HFF-Myc (cell line): ENCODE measurements at places on chromosomes 6 and 20.

DNA sequence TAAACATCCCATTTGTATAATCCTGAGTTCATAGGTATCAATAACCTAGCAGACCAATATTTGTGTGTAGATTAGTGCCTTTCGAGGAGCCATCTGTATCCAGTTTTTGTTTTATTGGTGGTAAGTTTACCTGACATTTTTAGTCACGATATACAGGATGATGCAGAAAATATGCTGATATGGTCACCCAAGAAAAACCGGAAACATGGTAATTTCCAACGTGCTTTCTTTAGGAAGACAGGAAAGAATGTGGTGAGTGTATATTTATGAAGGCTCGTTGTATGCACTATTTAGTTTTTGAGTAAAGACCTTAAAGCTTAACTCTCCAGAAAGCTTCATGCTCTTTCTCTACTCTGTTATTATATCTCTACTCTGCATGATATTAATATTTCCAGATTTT lies 180.2 kb upstream of the PHACTR1 start:
- no peak for DNase-seq

DNA sequence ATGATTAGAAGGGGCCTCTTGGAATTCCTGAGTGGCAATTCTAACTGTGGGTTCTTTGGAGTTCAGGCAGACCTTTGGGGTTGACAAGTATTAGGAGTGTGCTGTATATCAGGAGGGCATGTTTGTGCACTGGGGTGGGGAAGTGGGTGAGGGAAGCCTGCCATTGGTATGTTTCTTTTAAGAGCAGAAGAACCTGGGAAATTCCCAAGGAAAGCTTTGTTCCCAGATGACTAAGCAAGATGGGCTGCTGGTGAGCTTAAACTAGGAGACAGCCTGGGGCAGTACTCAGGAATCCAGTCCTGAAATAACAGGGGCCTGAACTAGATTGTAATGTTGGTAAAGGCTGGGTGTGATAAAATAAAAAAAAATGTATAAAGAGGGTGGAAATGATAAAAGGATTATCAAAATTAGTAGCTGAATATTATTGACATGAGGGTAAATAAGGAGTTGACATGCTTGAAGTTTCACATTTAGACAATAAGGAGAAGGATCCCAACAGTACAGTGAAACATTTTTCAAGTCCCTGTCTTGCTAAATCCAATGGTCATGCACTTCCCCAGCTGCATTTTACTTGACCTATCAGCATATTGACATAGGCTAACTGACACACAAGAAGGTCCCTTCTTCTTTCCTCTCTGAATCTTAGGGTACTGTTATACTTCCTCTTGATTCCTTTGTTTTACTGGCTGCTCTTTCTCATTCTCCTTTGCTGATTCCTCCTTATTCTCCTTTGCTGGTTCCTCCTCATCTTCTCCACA lies 18.4 kb upstream of the IFNGR1 start:
- no peak for DNase-seq

- DNase-seq, result no peak
These were observed 62.4 kb downstream of the LIN28B start for GRCh38 chr6:105019285-105019684.

DNA sequence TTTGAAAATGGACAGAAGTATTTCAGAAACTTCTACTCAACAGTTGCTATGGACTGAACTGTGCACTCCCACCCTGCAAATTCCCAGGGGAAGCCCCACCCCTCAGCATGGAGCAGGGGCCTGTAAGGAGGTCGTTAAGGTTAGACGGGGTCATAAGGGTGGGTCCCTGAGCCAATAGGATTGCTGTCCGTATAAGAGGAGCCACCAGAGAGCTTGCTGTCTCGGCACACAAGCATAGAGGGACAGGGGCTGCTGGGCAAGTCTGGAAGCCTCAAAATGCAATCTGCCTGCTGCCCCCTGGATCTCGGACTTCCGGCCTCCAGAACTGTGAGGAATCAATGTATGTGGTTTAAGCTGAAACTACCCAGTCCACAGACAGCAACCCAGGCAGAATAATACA lies 37.4 kb upstream of the AFDN start:
- no peak for DNase-seq

- no peak for DNase-seq
These were observed 105.9 kb downstream of the TRERF1 start for GRCh38 chr6:42345696-42346416.

DNA sequence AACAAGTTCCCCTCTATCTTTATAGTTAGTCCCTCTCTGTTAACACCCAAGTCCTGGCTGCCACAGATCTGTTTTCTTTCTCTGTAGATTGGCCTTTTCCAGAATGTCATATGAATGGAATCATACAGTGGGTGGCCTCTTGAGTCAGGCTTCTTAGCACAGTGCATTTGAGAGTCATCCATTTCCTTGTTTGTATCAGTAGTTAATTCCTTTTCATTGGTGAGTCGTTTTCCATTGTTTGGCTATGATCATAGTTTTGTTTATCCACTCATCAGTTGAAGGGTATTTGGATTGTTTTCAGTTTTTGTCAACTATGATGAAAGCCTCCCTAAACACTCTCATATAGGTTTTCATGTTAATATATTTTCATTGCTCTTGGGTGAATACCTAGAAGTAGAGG lies 248.3 kb downstream of the ARID1B start:
- no peak for DNase-seq

- DNase-seq, result no peak
These were observed 149.0 kb upstream of the EYA4 start for GRCh38 chr6:133092199-133092598.

- no peak for DNase-seq
These were observed 290.1 kb downstream of the BMP2 start for GRCh38 chr20:7057611-7058010.

DNA sequence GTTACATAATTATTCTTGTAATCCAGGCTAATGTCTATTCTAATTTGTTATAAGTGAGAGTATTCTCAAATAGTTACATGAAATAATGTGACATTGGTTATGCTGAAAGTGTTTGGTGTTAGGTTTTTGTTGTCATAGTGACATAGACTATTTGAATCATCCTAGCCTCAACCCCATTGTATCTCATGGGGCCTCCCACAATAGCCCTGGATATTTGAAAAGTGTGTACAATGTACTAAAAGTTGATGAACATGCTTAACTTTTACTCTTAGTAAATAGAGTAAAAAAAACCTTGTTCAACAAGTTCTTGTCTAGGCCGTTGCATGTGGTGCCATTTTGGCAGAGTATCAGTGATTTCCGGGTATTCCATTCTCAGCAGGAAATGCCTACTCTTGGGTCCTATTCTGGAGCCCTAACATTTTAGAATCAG lies 83.0 kb downstream of the RTN4IP1 start:
- DNase-seq, result no peak

GRCh38 chr6:25279748-25280343 lies 672 bp downstream of the CARMIL1 start:
- DNase-seq, result no peak

DNA sequence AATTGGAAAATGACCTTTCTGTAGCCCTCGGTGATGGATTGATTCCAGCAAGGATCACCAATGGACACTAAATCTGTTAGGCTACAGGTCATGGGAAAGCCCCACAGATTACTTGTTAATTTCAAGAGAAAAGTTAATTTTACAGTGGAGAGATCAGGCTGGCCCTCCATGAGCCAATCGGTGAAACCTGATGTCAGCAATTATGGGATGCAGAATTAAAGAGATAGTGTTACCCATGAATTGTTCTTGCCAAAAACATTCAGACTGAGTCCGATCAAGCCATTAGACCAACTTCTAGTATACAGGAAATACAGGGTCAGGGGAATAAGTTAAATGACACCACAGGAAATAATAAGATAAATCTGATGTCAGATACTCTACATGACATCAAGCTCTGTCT lies 214.9 kb upstream of the SYNDIG1 start:
- no peak for DNase-seq
